Nephron progenitor cell (in vitro differentiated cells): ENCODE measurements at places on chromosomes 16 and 17.
A peak's percentile ranks its signal among the peaks of the same experiment; 100 is the strongest.

- DNase-seq: no peak
Observed at GRCh38 chr17:58591455-58591854, 77.0 kb upstream of the MTMR4 start.

DNA sequence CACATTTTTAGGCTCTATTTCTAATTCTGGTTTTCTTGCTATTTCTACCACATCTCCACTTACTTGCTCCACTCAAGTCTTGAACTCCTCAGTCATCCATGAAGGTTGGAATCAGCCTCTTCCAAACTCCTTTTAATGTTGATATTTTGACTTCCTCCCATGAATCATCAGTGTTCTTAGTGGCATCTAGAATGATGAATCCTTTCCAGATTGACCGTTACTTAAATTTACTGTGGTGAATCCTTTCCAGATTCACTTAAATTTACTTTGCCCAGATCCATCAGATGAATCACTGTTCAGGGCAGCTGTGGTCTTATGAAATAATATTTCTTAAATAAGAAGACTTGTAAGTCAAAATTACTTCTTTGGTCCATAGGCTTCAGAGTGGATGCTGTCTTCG lies 32.4 kb downstream of the CLTC start:
- DNase-seq: no peak

GRCh38 chr17:42585353-42585752 lies 7.8 kb upstream of the PSMC3IP start:
- no peak for DNase-seq

DNA sequence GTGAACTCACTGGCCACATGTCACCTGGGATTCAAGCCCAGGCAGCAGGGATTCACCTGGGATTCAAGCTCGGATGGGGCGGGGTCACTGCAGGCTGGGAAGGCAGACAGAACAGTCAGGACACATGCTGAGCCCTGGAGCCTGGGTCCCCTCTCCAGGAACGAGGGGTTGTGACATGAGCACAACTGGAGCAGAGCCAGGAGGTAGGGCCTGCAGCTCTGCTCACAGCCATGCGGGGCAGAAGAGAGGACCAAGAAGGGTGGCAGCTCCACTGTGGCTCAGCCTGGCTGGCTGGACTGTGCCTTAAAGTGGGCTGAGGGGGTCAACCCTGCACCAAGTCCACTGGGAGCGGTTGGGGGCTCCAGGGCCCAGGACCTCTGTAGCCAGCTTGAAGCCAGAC lies 150.1 kb downstream of the RAB11FIP4 start:
- no peak for DNase-seq

DNA sequence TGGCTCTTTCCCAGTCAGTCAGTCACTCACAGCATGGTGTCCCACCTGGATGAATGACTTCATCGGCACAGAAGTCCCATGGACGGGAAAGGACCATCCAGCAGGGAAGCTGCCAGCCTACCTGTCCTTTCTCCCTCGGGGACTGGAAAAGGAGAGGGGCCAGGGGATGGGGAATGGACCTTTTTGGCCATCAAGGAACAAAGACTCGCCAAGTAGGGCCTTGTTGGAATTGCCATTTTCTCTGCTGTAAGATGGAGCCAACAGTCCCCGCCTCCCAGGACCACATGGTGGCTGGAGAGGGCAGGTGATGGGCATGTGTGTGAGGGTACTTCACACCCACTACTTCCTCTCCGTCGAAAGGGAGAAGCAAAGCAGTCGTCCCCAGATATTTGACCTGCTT lies 67.8 kb upstream of the LHX1 start:
- DNase-seq: no peak

GRCh38 chr17:43547659-43548256 lies 1.6 kb upstream of the ETV4 start:
- no peak for DNase-seq

DNA sequence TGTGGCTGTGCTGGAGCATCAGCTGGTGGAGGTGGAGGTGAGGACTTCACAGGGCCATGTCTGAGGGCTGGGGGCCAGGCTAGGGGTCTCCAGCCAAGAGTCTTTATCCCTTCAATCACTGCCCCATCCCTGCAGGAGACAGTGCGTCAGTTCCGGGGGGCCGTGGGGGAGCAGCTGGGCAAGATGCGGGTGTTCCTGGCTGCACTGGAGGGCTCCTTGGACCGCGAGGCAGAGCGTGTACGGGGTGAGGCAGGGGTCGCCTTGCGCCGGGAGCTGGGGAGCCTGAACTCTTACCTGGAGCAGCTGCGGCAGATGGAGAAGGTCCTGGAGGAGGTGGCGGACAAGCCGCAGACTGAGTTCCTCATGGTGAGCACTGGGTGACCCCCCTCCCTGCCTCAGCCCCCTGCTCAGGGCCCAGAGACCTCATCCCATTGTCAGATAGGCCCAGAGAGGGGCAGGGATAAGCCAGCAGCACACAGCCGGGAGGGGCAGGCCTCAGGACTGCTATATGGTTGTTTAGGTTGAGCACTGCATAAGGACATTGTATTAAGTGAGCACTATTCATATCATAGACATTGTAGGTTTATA lies 2.3 kb upstream of the PYDC1 start:
- DNase-seq: no peak

- peak; percentile 19 for DNase-seq
Observed at GRCh38 chr16:51359141-51359955, 208.3 kb upstream of the SALL1 start.
